Dorsolateral prefrontal cortex (tissue), 122 donors: ENCODE measurements at places on chromosomes 7 and 10. TPM values are rescaled to one million over a fixed set of nuclear protein-coding genes. Genes with fewer than 3 reads are reported as not detected.

GRCh38 chr10:88103576-88103975, 240.2 kb downstream of the PTEN start:
- DNase-seq: no peak

GRCh38 chr10:103493916-103494877, 692 bp downstream of the NEURL1 start:
- DNase-seq: peak; percentile 59

GRCh38 chr10:4121502-4122380, 336.7 kb upstream of the KLF6 start:
- DNase-seq: no peak

GRCh38 chr10:19986591-19986990, 170.4 kb downstream of the PLXDC2 start:
- DNase-seq: no peak

DNA sequence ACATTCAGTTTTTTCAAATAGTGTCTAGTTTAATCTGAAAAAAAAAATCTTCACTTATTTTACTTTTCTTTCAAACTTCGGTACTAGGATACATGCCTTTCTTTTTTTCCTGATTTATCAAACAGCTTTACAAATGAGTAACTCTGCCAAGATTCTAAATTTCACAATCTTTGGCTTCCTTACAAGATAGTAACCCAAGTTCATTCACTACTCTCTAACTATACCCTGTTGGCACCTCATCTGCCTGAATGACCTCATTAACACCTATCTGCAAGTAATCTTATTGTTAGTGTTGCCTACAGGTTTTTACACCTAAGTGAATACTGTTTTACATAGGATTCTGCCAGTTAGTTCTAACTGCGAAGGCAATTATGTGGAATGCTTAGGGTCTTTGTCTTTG, 159.8 kb downstream of the FOXP2 start:
- DNase-seq: no peak

DNA sequence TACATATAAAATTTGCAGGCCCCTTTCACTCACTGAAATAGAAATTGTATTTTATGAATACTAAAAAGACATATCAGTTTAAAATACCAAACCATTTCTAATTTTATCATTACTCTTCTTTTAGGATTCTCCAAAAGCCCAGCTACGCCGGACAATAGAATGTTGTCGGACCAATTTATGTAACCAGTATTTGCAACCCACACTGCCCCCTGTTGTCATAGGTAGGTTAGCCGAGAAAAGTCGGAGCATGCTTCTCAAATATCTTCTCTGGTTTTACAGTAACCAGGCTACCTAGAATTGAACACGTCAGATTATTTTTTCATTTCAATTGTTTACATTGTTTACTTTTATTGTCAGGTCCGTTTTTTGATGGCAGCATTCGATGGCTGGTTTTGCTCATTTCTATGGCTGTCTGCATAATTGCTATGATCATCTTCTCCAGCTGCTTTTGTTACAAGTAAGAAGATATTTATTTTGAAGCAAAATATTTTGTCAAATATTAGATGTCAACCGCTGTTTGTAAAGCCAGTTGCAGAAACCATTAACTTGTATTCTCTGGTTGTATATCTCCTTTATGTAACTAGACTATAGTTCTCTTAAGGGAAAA, 57.6 kb downstream of the MMRN2 start:
- peak; percentile 83 for DNase-seq

GRCh38 chr7:133688483-133689239, 435.8 kb downstream of the EXOC4 start:
- no peak for DNase-seq

GRCh38 chr10:63261496-63261895, 128.4 kb downstream of the NRBF2 start:
- DNase-seq: no peak

- no peak for DNase-seq
Observed at GRCh38 chr7:154287356-154287755, 235.2 kb downstream of the DPP6 start.

- DNase-seq: peak; percentile 37
Observed at GRCh38 chr7:2313450-2314208, 612 bp downstream of the SNX8 start.

DNA sequence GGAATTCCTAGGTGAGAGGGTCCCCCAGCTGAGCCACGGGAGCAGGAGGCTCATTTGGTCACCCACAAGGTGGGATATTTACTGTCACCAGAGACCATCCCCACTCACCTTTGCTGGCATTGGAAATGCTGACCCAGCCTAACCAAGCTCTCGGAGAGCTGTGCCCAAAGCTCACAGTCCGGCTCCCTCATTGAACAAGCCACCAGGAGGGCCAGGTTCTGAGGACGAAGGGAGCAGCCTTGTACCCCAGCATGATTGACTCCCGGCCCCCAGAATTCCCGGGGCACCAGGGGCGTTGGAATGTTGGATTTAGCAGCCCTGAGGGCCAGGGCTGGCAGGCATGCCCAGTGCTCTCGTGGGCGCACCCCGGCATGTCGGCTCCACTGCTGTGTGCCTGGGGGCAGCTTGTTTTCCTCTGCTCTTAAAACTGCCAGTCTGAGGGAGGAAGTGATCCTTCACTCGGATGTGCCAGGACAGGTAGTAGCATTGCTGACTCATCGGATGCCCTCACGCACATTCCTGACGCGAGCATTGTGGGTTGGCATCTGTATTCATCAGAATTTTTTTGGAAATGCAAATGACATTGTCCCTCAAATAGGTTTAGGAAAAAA, 23.3 kb downstream of the CLIP2 start:
- no peak for DNase-seq

DNA sequence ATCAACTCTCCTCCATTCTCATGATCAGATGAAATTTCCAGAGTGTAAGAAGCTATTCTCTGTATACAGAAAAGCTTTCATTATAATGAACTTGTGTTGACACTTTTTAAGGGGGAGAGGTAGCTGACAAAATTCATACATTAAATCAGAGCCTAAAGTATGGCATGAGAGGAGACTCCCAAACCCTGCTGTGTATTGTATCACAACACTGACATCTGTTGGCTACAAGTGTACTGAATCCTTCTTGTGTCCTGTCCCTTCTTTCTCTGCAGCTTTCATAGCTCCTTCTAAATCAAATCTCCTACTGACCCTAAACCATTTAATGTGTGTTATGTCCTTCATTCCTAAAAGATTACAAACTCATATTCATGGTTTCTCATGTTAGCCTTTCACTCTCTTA, 70.9 kb downstream of the GCC1 start:
- no peak for DNase-seq

DNA sequence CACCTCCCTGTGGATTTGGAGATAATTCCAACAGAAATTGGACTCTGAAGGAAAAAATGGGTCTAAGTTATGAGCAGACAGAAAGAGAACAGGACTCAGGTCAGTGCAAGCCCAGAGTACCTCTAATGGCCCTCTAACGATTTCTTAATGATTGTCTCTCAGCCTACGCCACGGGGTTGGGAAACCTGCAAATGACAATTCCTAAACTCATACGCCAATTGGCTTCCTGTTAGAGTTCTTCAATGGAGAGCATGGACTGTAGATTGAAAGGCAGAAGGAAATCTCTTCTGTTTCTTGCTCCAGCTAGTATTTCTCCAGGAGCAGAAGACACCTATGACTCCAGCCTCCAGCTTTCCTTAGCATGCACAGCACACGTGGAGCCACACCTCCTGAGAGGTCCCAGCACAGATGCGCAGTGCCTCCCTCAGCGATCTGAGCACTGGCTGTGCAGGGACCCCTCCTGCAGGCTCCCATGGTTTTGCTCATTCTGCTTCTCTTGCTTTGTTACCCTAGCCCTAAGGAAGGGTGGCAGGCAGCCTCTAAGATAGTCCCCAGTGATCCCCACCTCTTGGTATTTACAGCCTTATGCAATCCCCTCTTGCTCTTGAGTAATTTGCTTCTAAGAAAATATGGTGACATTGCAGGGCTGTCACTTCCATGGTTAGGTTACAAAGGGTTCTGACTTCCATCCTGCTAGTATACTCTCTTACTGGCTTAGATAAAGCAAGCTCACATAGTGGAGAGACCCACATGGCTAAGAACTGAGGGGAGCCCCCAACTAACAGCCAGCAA, 30.1 kb downstream of the DENND11 start:
- no peak for DNase-seq

DNA sequence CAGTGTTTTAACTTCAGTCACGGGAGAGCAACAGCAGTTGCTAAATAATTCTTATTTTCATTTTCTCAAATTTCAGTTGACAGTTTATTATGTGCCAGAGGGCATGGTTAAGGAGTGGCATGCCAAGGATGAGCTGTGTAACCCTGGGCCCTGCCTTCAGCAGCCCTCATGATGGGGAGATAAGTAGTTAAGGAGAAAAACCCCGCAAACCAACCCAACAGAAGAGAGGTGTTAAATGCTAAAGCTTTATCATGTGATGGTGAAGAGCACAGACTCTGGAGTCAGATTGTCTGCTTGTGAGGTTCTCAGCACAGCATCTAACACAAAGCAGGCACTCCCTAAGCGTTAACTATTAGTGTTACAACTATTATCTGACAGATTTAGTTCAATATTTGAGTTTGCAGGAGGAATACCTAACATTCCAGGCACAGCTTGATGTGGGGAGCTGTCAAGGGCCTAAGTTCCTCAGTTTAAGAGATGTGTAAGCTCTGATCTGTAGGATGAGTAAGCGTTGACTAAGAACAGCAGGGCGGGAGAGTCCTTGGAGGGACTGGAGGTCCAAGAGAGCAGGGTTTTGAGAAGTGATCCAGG, 29.6 kb downstream of the STAM start:
- no peak for DNase-seq

- DNase-seq: no peak
Observed at GRCh38 chr7:91941450-91941849, 788 bp downstream of the AKAP9 start.

DNA sequence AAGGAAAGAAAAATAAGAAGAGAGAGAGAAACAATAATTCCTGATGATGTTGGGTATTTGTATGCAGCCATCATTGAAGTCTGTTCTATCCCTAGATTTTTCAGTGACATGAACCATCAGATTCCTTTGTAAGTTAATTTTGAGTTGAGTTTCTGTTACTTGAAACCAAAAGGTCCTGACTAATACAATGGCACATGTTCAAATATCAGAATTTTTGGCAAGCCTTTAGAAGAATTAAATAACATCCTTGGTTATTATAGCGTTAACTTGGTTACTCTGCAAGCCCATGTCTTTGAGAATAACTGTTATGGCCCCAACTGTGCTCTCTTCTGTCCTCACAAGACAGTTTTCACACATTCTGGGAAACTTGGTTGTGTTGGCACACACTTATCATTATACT, 66.5 kb downstream of the SYPL1 start:
- no peak for DNase-seq

DNA sequence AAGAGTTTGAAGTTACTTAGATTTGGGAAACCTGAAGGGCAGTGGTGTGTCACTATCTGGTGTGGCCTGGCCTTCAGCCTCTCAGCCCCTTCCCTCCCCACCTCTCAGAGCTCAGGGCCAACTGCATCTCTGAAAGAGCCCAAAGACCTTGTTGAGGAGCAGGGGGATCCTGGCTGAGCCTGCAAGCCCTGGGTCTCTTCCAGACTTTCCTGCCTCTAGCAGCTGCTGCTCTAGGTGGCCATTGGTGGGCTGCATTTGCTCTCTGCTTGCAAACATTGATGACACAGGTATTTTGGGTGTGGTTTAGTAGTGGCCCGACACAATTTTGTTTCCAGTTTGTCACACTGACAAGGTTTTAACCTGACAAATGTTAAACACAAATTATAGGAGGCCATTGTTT, 3.1 kb upstream of the UPP1 start:
- no peak for DNase-seq

DNA sequence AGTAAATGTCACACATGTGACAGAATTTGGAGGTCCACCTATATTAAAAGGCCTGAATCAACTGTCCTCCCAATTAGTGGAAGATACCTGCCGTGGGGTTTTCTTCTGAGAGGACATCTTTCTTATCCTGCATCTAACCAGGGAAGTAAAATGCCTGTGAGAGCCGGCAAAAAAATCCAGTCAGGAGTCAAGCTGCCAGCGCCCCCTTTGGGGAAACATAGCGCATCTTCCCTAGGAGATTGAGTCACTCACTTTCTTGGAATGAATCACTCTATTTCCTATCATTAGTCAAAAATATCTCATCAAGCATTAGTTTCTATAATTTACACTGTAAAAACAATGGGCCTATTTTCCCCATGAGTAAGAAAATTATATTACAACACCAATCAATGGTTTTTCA, 66.4 kb upstream of the ANK3 start:
- DNase-seq: no peak

GRCh38 chr10:126663328-126663727, 7.2 kb downstream of the C10orf90 start:
- DNase-seq: peak; percentile 86

DNA sequence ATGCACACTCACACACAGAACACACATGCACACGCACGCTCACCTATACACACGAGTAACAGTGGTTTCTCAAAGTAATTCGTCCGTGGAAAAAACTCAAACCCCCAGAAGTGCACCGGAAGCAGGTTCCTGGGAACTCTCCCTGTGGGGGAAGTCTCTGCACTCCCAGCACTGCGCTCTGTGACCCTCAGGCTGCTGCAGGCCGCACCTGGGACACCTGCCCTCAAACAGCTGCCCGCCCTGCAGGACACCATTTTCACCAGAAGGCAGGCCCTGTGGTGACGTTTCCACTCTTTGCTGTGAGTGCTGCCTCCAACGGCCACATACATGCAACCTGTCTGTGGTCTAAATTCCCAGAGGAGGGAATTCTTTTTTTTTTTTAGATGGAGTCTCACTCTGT, 21.3 kb downstream of the YKT6 start:
- no peak for DNase-seq

DNA sequence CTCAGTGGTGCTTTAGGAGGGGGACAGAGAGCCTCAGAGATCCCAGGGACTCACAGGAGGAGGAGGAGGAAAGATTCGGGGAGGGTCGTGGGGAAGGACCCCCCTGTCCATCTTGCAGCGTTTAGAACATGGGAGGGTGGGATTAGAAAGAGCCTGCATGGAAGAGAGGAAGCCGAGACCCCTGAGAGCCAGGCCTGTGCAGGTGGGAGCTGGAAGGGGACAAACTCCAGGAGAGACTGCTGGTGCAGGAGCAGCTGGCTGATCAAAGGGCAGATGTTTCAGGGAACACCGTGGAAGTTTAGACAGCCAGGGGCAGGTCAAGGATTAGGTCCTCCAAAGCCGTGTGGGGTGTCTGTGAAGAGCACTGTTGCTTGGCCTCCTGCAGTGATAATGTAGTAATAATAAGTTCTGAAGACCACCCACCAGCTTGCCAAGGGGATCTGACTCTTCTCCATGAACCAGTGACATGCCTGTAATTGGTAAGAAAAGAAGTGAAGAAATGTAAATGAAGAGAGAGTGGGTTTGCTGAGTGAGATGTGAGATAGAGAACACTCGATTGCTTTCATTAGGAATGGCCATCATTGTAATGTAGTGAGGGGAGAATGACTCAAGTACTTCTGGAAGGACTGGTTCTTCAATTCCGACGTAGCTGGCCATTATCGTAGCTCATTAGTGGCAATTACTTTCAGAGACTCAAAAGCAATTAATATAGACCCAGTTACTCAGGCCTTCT, 425.6 kb downstream of the PAXIP1 start:
- no peak for DNase-seq

The SLC18A2 gene
- total RNA-seq: not detected

The LIPJ gene
- total RNA-seq: 1.8 TPM

The TMEM196 gene
- total RNA-seq: 5.8 TPM

The TUBAL3 gene
- not detected for total RNA-seq

The PSMG3 gene
- 24.6 TPM for total RNA-seq

The SRGN gene
- total RNA-seq: 36.5 TPM

The TSPAN33 gene
- total RNA-seq: 32.1 TPM

The OR9A2 gene
- 1.2 TPM for total RNA-seq

The ZMIZ2 gene
- 203 TPM for total RNA-seq

The C10orf95 gene
- total RNA-seq: not detected

The TMEM139 gene
- 4.5 TPM for total RNA-seq

The PON3 gene
- not detected for total RNA-seq

The MSMB gene
- total RNA-seq: not detected

The MEOX2 gene
- total RNA-seq: 0.58 TPM

The VAX1 gene
- total RNA-seq: 2.4 TPM

The IGF2BP3 gene
- total RNA-seq: 2.8 TPM
